ENCODE measurements at places on chromosomes 1 and 21. TPM values are rescaled to one million over a fixed set of nuclear protein-coding genes. Genes with fewer than 3 reads are reported as not detected.

NEK7 gene
- 79.6 TPM for total RNA-seq

IBA57 gene
- 4.5 TPM for total RNA-seq

GRCh38 chr1:71660411-71660810, 579.6 kb upstream of the ZRANB2 start:
- no peaks in the 10 kb centered on the region for H3K4me1 ChIP-seq
- H3K36me3 ChIP-seq: no peaks in the 10 kb centered on the region
- no peak for DNase-seq
- H3K4me3 ChIP-seq: no peak overlapping the region

GRCh38 chr1:57252597-57253294, 171.1 kb downstream of the DAB1 start:
- no peaks in the 10 kb centered on the region for H3K36me3 ChIP-seq
- H3K27ac ChIP-seq: no peak overlapping the region
- no peaks in the 10 kb centered on the region for H3K4me1 ChIP-seq
- no peak for DNase-seq

- peaks cover 13% of the 10 kb centered on the region for H3K4me1 ChIP-seq
- no peak overlapping the region for H3K4me3 ChIP-seq
- DNase-seq: no peak
- no peak overlapping the region for H3K27ac ChIP-seq
These were observed 31.1 kb downstream of the PIGP start for GRCh38 chr21:37041706-37042271.

DNA sequence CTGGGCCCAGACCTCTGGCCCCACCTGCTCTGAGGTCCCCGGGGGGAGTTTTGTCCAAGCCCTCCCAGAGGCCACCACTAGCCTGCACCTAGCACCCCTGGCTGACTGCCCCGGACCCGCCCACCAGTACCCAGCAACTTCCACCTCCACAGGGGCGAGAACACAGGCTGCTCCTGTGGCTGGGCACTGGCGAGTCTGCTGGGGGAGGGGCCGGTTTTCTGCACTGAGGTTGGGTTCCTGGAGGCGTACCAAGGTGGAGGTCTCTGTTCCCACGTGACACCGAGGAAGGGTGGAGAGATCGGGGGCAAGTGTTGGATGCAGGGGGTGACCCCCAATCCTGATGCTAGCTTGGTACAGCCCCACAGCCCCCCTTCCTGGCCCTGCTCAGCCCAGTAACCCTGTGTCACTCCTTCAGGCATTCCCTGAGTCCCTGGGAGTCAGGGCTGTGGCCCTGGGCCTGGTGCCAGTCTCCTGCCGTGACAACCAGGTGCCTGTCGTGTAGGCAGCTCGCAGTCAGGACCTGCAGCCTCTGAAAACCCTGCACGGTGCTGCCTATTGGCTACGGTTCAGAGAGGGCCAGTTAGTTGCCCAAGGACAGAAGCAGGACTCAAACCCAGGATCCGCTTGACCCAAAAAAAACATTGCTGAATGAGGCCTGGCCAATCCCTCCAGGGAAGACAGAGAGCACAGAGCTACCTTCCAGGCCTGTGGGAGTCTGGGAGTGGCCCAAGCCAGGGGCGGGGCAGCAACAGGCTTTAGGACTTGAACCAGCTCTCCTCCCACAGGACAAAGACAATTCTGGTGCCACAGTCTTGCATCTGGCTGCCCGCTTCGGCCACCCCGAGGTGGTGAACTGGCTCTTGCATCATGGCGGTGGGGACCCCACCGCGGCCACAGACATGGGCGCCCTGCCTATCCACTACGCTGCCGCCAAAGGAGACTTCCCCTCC, 3.1 kb downstream of the ESPN start:
- H3K27me3 ChIP-seq: peaks cover 30% of the 10 kb centered on the region
- no peak for DNase-seq
- no peak overlapping the region for H3K4me3 ChIP-seq
- H3K36me3 ChIP-seq: no peaks in the 10 kb centered on the region
- peaks cover 12% of the 10 kb centered on the region for H3K4me1 ChIP-seq

All from activated CD4-positive, alpha-beta memory T cell treated with anti-CD3 and anti-CD28 coated beads, Interleukin-2, amount 10 ng/mL, durations not matched to agents 7 days and 5 days (primary cell).